ENCODE measurements at places on chromosomes 6 and 20. TPM values are rescaled to one million over a fixed set of nuclear protein-coding genes. Genes with fewer than 3 reads are reported as not detected.

DNA sequence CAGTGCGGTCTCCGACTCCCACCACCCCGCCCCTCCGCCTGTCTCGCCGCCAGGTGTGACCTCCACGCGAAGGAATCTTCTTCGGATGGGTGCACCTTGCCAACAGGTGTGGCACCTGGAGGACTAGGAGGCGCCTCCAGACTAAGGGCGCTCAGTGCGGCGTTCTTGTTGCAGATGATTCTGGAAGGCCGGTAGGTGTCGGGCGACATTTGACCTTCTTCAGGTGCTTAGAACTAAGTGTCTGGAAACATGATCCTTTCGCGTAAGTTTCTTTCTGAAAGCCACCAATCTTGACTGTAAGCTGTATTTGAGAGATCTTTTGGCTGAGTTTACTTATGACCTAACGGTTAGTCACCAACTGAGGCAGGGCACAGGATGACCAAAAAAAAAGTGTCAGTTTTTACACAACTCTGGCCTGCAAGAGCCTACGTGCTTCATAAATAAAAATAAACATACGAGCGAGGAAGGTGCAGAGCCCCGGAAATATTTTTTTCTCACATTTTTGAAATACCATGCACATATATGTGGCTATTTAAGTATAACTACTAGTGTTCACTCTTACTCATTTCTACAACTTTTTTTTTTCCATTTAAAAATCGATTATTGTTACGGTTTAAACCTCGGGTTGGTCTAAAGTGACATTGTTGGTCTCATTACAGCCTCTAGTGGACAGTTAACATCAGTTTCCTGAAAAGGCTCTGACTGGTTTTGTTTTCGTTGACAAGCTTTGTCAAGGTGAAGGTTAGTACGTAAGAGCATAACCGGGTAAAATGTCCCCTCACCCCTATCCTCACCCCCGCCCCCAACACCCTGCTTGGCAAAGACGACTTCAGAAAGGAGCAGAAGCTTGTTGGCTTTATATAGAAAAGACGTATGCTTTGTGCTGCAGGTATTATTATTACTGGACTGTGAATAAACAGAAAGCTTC is 1.6 kb upstream of the ATXN1 start:
- peak; percentile 93 for DNase-seq
- H3K27me3 ChIP-seq: no peaks in the 10 kb centered on the region
- H3K4me3 ChIP-seq: peak overlapping the region; percentile 84
- H3K4me1 ChIP-seq: peaks cover 60% of the 10 kb centered on the region
- peak overlapping the region; percentile 93 for H3K27ac ChIP-seq
- H3K36me3 ChIP-seq: no peaks in the 10 kb centered on the region

DNA sequence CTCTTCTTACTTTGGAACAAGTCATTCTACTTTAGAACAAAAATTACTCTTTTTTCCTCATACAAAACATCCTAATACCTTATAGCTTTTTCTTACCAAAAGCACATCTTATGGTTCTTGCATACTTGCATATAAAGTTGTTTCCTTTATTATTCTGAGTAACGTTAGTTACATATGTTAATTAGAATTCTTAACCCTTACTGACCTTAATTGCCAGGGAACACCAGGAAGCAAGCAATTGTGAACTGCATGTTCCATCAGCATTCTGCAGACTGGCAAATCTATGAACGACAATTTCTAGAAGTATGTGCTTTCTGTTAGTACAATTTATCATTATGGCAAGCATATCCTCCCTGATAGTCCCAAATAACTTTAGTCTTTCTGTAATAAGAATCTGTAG is 831.0 kb downstream of the C6orf118 start:
- H3K27me3 ChIP-seq: no peaks in the 10 kb centered on the region
- H3K27ac ChIP-seq: no peak overlapping the region
- DNase-seq: no peak
- H3K4me1 ChIP-seq: no peaks in the 10 kb centered on the region
- H3K4me3 ChIP-seq: no peak overlapping the region

GRCh38 chr20:24458436-24458835 is 11.0 kb upstream of the SYNDIG1 start:
- H3K27me3 ChIP-seq: peaks cover 33% of the 10 kb centered on the region
- H3K4me3 ChIP-seq: no peak overlapping the region
- no peak overlapping the region for H3K27ac ChIP-seq
- DNase-seq: no peak
- H3K36me3 ChIP-seq: no peaks in the 10 kb centered on the region
- H3K4me1 ChIP-seq: no peaks in the 10 kb centered on the region

GRCh38 chr6:25931411-25931709 is 869 bp upstream of the SLC17A2 start:
- no peak for DNase-seq

- H3K27me3 ChIP-seq: no peaks in the 10 kb centered on the region
- no peak for DNase-seq
- no peaks in the 10 kb centered on the region for H3K36me3 ChIP-seq
- H3K27ac ChIP-seq: no peak overlapping the region
Observed at GRCh38 chr6:18663011-18663410, 275.9 kb downstream of the RNF144B start.

- no peak overlapping the region for H3K4me3 ChIP-seq
- H3K27me3 ChIP-seq: no peaks in the 10 kb centered on the region
- H3K36me3 ChIP-seq: no peaks in the 10 kb centered on the region
- no peak overlapping the region for H3K27ac ChIP-seq
- DNase-seq: no peak
- H3K4me1 ChIP-seq: no peaks in the 10 kb centered on the region
Observed at GRCh38 chr20:53990003-53990402, 80.4 kb downstream of the BCAS1 start.

- H3K4me3 ChIP-seq: no peak overlapping the region
- no peak overlapping the region for H3K27ac ChIP-seq
- H3K4me1 ChIP-seq: no peaks in the 10 kb centered on the region
Observed at GRCh38 chr6:79143320-79143898, 65.4 kb upstream of the PHIP start.

DNA sequence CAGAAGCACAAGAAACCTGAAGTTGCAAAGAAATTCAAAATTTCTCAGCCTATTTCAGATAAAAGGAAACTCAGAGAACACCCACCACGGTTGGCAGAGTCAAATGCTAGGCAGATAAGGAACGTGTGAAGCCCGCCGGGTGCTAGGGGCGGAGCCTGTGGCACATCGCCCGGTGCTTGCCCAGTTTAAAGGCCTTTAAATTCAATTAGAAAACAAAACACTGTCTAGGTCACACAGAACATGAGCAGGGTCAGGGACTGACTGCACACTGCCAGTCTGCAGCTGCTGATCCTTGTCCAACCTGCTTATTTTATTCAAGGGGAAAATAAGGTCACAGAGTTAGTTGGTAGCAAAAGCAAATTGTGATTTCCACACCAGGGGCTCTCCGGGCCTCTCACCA is 75.8 kb downstream of the PSMG4 start:
- peaks cover 11% of the 10 kb centered on the region for H3K4me1 ChIP-seq
- H3K27me3 ChIP-seq: no peaks in the 10 kb centered on the region
- no peak overlapping the region for H3K4me3 ChIP-seq
- no peak for DNase-seq
- H3K27ac ChIP-seq: no peak overlapping the region

DNA sequence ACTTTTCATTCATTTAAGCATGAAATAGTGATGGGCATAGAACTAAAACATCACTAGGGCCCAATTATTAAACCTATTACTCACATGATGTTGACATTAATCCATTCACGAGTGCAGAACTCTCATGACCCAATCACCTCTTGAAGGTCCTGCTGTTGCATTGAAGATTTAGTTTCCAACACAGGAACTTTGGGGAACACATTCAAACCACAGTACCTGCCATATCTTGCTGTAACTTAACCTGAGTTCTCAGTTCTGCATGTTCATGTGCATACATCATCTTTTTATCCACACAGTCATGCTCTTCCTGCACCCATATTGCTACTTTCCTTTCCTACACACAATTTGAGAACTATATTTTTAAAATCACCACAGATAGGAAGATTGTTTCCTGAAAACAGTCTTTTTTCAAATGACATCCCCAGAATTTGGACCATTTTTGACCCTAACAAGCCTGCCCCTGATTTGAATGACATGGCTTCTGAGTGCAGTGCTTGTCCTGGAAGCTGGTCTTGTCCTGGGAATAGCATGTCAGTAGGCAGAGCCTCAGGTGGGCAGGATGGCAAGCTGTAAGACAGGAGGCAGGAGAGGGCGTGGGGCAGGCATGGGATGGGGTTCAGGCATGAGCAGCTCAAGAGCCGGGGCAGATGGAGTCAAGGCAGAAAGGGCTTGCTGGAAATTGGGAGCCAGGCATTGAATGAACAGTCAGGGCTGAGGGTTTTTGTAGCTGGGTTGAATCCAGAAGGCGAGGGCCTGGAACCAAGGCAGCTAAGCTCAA is 49.2 kb upstream of the FOXC1 start:
- no peaks in the 10 kb centered on the region for H3K36me3 ChIP-seq
- no peaks in the 10 kb centered on the region for H3K4me1 ChIP-seq
- H3K27me3 ChIP-seq: no peaks in the 10 kb centered on the region

DNA sequence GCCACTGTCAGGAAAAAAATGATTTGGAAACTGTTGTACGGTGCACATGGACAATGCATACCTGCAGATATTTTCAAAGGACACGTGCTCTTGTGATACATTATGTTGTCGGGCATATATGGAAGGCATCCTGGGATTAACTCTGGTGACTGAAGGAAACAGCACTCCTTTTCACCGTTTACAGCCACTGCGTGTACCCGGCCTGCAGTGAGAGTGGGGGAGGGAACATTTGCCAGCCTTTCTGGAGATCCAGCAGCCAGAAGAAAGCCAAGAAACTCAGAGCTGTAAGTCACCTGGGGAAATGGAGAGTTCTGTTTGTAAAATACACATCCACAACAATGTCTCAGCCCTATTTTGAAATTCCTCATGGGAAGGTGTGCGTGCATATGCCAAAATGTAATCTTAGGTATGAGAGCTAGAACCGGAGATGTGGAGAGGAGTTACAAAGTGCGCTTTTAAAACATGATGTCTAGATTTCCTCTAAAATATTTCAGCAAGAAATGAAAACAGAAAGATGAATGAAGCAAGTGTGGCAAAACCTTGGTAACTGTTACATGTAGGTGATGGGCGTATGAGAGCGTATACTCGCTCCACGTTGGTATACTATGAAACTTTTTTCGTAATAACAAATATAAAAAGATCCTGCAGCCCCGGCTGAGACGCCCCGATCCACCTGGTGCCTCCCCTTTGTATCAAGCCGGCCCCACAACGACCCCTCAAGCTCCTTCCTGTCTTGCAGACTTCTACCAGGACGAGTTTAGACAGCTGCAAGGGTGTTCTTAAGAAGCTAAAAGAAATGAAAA is 8.6 kb upstream of the FOXF2 start:
- H3K27ac ChIP-seq: no peak overlapping the region
- no peak for DNase-seq
- H3K27me3 ChIP-seq: peaks cover 90% of the 10 kb centered on the region
- no peaks in the 10 kb centered on the region for H3K36me3 ChIP-seq

DNA sequence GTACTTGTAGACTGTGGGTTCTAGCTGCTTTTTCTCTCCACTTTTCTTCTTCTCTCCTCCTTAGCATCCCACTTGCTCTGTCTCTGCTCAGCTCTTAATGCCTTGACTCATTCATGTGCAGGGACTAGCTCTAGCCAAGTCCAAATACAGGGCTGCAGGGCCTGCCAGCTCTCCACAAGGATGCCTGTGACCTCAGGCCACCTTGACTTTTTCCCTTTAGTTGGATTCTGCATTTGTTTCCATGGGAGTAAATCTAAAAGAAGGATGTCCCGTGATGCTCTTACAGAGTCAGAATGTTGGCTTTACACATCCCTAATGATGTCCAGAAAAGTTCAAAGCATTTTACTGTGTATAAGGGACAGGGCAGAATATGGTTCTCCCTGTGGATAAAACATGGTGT is 101.8 kb upstream of the PREP start:
- no peaks in the 10 kb centered on the region for H3K27me3 ChIP-seq
- H3K4me1 ChIP-seq: no peaks in the 10 kb centered on the region
- no peak overlapping the region for H3K27ac ChIP-seq
- H3K4me3 ChIP-seq: no peak overlapping the region

DNA sequence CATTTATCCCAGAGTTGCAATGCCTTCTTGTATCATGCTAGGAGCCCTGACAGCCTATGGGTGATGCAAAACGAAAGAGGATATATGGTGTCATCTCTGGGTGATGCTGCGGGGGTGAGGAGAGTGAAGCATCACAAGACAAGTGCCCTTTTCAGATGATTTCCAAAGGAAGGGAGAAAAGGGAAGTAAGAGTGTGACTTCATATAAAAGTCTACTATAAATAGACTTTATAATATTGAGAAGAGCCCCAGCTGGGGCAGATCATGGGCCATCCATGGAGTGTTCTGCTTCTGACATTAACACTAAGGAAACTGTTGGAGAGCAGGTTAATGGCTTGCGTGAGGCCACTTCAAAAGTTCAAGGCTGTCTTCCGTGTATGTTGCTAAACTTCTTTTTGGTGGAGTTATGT is 4.4 kb downstream of the CD83 start:
- H3K27me3 ChIP-seq: no peaks in the 10 kb centered on the region
- H3K27ac ChIP-seq: no peak overlapping the region
- no peak overlapping the region for H3K4me3 ChIP-seq
- no peaks in the 10 kb centered on the region for H3K36me3 ChIP-seq
- H3K4me1 ChIP-seq: no peaks in the 10 kb centered on the region

DNA sequence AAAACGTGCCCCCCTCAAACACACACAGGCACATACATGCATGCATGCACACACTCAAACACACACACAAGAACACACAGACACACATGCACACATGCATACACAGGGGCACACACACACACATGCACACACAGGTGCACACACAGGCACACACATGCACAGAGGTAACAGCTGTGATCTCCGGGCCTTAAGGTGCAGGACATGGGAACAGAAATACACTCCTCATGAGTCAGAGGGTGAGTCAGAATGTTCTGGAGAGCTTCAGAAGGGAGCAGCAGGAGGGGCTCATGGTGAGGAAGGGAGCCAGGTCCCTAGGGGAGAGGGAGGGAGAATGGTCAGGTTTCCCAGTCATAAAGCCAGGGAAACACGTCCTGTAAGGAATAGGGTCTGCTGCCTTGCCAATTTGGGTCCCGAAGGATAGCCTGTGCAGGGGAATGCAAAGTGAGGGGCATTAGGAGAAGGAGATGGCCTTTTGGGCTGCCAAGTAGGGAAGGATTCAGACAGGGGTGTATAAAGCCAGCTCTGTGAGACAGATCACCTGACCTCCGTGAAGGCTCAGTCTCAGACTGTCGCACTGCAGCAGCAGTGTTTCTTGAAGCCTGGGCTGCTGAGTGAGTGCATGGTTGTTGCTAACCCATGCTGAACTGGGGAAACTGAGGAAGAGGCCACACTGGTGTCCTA is 123.9 kb downstream of the MAFB start:
- H3K27ac ChIP-seq: no peak overlapping the region
- DNase-seq: peak; percentile 82
- no peaks in the 10 kb centered on the region for H3K27me3 ChIP-seq
- no peaks in the 10 kb centered on the region for H3K36me3 ChIP-seq
- H3K4me1 ChIP-seq: peaks cover 22% of the 10 kb centered on the region
- no peak overlapping the region for H3K4me3 ChIP-seq

GRCh38 chr6:19864285-19864684 is 27.1 kb downstream of the ID4 start:
- no peak for DNase-seq
- H3K27ac ChIP-seq: no peak overlapping the region
- H3K4me3 ChIP-seq: no peak overlapping the region
- no peaks in the 10 kb centered on the region for H3K36me3 ChIP-seq
- H3K27me3 ChIP-seq: no peaks in the 10 kb centered on the region

GRCh38 chr6:169959136-169960002 is 207.9 kb downstream of the ERMARD start:
- H3K4me3 ChIP-seq: no peak overlapping the region
- H3K36me3 ChIP-seq: no peaks in the 10 kb centered on the region
- H3K27me3 ChIP-seq: no peaks in the 10 kb centered on the region
- no peak overlapping the region for H3K27ac ChIP-seq

R3HDML gene
- total RNA-seq: 1.3 TPM

SNAP91 gene
- total RNA-seq: 0.24 TPM

SLC12A5 gene
- 15.2 TPM for total RNA-seq

CYP39A1 gene
- 0.84 TPM for total RNA-seq

LGSN gene
- total RNA-seq: 0.25 TPM

EDN3 gene
- total RNA-seq: not detected
